Neural cell (in vitro differentiated cells): ENCODE measurements at places on chromosomes 16 and 17. TPM values are rescaled to one million over a fixed set of nuclear protein-coding genes. Genes with fewer than 3 reads are reported as not detected.

The ITGA2B gene
- polyA plus RNA-seq: 3.1 and 3.9 TPM in 2 replicates

The RDM1 gene
- polyA plus RNA-seq: not detected in 2 replicates

The CYTH1 gene
- polyA plus RNA-seq: 120 and 131 TPM in 2 replicates

The PABPN1L gene
- polyA plus RNA-seq: 0.20 and 0.48 TPM in 2 replicates

The ATP1B2 gene
- polyA plus RNA-seq: 3.2 and 4.2 TPM in 2 replicates

The CPHXL2 gene
- polyA plus RNA-seq: not detected in 2 replicates

The GDPD3 gene
- polyA plus RNA-seq: 2.7 and 3.6 TPM in 2 replicates
